ENCODE measurements at places on chromosomes 2 and 18.

- no peak for DNase-seq
Measured at GRCh38 chr18:58298251-58299134, 254.5 kb downstream of the NEDD4L start.

DNA sequence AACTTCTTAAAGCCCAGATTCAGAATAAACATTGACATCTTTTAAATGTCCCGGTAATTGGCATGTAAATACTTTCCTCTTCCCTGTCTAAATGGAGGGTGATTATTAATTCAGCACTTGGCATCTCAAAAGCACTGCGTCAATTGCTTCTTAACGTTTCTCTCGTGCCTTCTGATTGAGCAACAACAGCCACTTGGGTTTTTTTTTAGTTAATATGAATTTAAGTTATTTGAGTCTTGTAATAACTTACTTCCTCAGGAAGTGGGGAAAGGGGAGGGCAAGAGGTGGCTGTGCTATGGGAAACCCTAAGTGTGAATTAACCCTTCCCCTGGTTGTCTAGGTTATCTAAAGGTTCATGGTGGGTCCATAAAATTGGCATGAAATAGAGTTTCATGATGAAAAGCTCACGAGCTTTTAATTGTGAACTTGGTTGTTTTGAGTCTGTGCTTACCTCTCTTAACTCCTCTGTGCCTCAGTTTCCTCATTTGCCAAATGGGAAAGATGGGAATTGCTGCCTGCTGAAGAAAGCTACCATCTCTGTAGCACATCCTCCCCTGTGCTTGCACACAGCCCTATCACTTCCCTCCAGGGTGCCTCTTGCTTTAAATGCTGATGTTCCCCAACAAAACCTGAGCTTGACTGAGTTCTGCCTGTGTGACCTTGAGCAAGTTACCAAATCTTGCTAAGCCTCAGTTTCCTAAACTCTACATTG lies 126.3 kb upstream of the BCL2L11 start:
- peak; percentile 74 for DNase-seq

- no peak for DNase-seq
Measured at GRCh38 chr2:215161301-215161829, 22.9 kb upstream of the ABCA12 start.

DNA sequence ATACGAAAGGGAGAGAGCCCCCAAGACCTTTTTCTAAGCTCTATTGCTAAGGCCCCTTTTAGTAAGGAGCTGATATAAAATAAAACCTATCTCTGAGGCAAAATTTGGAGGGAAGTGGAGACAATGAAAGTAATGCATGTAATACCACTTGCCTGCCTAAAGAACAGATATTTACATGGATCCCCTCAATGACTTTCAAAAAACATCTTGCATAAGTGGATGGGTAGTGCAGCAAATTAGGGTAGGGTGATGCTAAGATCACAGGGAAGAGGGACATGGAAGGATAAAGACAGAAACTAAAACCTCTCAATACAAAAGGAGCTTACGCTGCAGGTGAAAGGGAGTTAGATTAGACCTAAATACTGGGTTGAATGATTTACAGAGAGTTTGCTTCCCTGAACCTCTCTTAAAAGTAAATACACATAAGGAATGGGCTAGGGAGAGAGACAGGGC lies 1.1 kb downstream of the ZNF513 start:
- no peak for DNase-seq

DNA sequence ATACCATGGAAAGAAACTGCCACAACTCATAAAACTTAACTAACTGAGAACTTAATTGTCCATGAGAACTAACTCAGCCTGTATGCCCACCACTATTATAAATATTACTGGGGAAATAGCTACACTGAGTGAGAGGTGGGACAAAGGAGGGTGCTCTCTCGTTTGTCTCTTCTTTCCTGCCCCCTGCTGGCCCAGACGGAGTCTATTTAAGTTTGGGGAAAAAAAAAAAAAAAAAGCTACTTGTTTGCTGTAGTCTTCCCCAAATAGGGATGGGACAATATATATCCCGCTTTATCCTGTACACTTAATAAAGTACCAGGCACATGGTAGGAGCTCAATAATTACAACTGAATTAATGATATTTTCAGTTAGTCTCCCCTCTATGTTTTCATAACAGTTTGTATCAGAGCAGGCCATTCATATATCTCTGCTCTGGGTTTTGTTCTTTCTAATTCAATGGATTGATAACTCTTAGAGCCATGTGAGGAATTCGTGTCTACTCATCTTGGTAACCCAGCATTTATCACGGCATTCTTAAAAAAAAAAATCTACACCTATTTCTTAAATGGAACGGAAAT lies 647.6 kb upstream of the PKDCC start:
- no peak for DNase-seq

- peak; percentile 80 for DNase-seq
Measured at GRCh38 chr18:59139291-59139614, 431 bp upstream of the SEC11C start.

DNA sequence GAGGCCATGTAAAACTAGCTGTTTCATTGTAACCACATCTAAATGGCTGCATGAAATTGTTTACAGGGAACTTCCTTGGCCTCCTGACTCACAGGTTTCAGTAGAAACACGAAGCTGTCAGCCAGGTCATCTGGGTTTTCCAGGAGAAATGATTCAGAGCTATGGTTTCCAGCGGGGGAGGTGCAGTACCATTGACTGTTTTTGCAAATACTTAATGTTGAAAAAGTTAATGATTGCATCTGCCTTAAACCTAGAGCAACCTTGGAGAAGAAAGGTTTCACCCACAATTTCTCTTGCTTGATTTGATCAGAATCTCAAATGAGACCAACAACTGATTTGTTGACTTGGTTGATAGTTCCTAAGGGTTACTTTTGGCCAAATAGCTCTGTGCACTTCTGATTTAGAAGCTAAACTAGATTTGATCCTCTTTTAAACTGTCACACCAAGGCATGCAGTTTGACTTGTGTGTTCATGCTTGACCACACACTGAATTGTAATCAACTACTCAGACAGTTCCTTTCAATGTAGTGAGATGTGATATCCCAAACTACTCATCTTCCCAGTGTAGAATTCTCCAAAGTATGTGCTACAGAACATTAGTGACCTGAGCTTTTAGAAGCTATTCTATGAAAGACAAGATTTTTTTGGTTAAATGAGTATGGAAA lies 193.5 kb upstream of the CHST9 start:
- DNase-seq, result no peak

- no peak for DNase-seq
Measured at GRCh38 chr2:101157272-101157671, 6.1 kb upstream of the TBC1D8 start.

DNA sequence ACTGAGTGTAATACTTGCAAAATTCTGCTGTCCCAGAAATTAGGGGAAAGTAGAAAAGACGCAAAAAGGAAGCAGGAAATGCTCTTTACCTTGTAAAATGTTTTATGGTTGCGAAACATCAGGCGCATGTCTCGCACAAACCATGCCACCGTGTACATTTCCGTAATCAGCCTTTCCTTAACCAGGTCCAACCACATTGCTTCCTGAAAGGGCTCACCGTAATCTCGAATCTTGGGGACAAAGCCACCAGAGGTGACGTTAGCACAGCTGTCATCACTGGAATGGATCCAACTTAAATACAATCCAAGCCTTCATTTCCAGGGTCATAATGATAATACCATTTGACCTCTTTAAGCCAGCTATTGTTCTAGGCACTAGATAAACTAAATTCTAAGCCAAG lies 49.3 kb downstream of the SP110 start:
- no peak for DNase-seq

- DNase-seq, result no peak
Measured at GRCh38 chr2:140353541-140353940, 1573.4 kb upstream of the NXPH2 start.

- DNase-seq, result peak; percentile 76
Measured at GRCh38 chr18:45951016-45951714, 16.0 kb downstream of the EPG5 start.

- DNase-seq, result no peak
Measured at GRCh38 chr2:119771331-119771730, 11.6 kb downstream of the PTPN4 start.

- DNase-seq, result peak; percentile 95
Measured at GRCh38 chr2:70907130-70908057, 28.3 kb upstream of the ATP6V1B1 start.

DNA sequence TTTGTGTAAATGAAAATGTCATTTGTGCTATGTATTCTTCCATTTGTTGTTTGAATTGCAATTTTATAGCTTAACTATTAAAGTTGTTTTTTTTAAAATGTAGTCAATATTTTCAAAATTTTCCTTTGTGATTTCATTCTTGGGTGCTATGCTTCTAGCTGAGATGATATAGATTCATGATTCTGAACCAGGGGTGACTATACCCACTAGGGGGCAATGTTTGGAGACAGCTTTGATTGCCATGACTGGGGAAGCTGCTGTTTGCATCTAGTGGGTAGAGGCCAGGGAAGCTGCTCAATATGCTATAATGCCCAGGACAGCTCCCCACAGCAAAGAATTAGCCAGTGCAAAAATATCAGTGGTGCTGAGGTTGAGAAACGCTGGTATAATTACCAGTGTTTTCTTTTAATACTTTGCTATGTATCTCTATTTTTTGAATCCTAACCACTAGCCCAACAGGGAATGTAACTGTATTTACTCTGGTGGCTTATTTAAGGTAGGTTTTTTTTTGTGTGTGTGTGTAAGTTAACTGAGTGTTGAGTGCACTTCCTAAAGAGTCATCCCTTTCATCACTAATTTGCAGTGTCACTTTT lies 99.7 kb downstream of the MEP1B start:
- DNase-seq, result peak; percentile 78

GRCh38 chr2:197445746-197446145 lies 7.6 kb upstream of the COQ10B start:
- DNase-seq, result no peak

GRCh38 chr2:67216881-67217280 lies 180.3 kb upstream of the ETAA1 start:
- DNase-seq, result no peak

GRCh38 chr2:114089636-114090319 lies 199.9 kb downstream of the ACTR3 start:
- DNase-seq, result no peak

- DNase-seq, result no peak
Measured at GRCh38 chr2:86417961-86418360, 23.2 kb upstream of the KDM3A start.

- DNase-seq, result peak; percentile 73
Measured at GRCh38 chr2:174344716-174345461, 10.1 kb downstream of the SP9 start.

GRCh38 chr2:43438858-43439655 lies 156.8 kb downstream of the THADA start:
- peak; percentile 64 for DNase-seq

DNA sequence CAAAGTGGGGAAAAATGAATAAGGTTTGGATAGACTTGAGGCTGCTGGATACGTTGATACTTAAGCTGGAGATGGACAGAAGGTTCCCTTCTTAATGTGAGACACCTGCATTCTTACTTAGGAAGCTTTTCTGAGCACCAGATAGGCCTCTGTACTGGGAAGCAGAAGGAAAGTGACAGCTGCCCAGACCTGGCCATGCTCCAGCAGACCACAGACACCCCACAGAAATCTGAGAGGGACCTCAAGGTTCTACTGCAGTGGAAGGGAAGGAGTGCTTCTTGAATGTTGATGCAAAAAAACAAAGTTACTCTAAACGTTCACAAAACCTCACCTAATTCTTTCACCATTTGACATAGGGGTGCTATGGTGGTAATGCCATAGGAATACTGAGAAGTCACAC lies 642.1 kb upstream of the ID2 start:
- no peak for DNase-seq

- DNase-seq, result peak; percentile 39
Measured at GRCh38 chr2:56183643-56184499, at the start of gene CCDC85A. CCDC85A (plus strand) TSS chr2:56183990; CDS start chr2:56184625, 635 bp downstream.

- DNase-seq, result no peak
Measured at GRCh38 chr2:10033251-10034006, 9.9 kb upstream of the KLF11 start.

DNA sequence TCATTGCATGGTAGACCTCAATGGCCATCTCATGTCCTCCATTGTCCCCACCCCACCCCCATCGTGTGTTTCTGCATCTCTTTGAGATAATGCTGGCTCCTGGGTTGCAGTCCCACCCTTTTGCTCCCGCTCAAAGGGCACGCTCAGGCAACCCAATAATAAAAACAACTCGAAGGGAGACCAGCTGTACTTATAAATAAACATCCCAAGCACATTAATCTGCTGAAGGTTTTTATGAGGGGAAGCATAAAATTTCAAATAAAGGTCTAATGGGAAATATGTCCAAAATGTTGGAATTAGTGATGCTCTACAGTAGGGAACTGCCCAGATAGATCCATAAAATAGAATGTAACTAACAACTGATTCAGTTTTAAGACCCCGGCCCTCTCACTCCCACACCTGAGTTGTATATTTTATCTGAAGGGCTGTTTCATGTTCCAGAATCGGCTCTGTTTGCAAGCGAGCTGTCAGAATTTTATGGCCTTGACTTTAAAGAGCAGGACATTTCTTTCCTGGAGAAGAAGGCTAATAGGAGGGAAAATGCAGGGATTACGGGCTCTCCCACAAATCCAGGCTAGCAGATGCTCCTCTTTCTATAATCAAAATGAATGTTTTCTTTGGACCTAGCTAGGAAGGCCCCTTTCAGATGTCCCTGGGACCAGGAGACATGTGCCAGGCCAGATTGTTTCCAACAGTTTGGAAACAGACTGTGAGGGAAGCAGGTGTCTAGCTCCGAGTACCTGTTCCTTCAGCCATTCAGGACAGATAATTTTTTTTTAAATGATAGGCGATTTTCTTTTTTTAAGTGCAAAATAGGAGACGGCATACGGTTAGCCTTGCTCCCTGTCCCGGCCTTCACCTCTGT lies 103.7 kb downstream of the APOB start:
- no peak for DNase-seq

- no peak for DNase-seq
Measured at GRCh38 chr2:24875901-24876300, 44.1 kb downstream of the ADCY3 start.

DNA sequence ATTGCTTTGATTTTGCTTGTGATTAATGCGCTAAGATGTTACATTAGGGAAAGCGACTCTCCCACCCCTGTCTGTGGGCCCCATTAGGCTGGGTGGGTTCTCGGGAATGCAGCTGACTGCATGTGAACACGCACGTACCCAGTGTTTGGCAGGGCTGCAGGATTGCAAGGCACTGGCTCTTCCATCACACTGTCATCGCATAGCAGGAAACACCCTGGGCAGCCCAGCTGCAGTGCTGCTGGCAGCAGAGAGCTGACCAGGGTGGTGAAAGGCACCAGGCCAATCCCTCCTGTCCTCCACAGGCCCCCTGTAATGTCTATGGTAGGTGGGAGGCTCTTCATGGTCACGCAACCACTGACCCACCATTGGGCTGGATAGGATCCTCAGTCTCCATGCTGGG lies 34.4 kb upstream of the FZD7 start:
- no peak for DNase-seq

- no peak for DNase-seq
Measured at GRCh38 chr2:166112193-166112605, 15.6 kb downstream of the SCN1A start.

DNA sequence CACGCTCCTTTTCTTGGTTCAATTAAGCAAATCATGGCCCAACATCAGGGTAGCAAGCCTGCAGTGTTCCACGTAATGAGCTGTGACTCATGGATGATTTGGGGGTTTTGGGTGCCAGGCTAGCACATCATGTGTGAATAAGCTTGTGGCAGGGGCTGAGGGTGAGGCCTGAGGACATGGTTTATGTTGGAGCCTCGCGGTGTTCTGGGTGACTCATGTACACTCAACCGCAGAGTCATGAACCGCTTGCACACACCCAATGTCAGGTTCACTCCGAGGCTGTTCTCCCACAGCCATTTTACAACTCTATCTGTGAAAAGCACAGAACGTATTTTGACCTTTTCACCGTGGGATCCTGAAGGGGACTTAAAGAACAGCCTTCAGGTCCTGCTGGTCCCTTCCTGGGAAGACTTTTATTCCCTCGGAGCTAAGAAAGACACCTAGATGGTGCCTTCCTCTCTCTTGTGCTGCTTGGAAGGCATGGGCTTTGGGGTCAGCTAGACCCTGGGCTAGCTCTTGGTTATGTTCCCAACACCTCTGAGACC lies 139.9 kb upstream of the ZEB2 start:
- peak; percentile 99 for DNase-seq

Measured in inflammatory macrophage treated with lipopolysaccharide for 1 hour (primary cell).